Astrocyte of the spinal cord (primary cell): ENCODE measurements at places on chromosomes 11 and 22.
A peak's percentile ranks its signal among the peaks of the same experiment; 100 is the strongest.

DNA sequence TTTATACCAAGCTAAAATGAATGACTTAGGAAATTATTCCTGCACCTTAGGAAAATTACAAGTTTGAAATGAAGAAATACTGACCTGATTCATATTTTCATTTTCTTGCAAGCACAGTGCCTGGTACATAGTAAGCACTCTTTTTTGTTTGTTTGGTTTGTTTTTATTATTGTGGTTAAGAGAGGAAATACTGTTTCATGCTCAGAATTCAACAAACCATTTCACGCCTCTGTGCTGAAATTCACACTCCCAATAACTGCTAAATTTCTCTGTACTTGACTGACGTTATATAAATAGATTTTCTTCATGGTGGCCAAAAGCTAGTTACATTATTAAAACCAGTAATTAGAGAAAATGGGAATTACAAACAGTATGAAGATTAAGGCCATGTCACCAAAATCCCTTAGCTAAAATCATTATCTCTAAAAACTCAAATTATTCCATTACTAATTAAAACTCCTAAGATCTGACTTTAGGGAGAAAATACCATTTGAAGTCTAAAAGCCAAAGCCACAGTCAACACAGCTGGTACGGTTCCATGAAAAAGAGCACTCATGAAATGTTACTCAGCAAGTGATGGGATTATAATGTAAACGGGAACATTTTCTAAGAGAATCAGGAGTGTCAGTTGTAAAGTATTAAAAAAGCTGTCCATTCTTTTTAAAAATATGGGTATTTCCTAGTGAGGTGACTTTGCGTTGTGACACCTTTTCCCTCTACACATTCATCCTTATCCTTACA lies 77.8 kb upstream of the DDI1 start:
- no peak for DNase-seq

- DNase-seq, result no peak
Measured at GRCh38 chr11:71383461-71383860, 64.7 kb downstream of the DHCR7 start.

DNA sequence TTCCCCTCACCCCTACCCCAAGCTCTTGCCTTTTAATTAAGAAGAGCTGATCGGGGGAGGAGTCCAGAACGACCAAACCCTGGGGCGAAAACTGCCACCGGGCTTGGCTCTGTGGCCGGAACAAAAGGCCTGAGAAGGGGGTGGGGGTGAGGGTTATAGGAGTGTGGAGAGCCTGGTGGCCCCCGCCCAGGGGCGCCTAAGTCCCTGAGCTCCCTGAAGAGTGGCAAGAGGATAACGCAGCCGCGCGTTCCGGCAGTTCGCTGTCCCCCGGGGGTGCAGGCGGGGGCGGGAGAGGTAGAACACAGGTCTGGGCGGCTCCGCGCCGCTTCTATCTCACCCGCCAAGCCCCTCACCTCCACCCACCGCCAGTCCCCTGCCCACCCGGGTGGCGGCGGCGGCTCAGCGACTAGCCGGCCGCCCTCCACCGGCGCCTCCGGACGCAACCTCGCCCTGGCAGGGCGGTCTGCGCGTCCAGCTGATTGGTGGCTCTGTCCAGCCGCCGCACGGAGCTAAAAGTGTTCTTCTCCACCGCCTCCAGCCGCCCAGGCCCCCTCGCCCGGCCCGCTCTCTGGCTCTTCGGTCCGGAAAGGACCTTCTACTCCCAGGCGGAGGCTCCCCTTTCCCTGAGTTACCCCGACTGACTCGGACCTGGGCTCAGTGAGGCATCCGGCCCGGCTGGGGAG lies 18.7 kb upstream of the BDNF start:
- peak; percentile 72 for DNase-seq

DNA sequence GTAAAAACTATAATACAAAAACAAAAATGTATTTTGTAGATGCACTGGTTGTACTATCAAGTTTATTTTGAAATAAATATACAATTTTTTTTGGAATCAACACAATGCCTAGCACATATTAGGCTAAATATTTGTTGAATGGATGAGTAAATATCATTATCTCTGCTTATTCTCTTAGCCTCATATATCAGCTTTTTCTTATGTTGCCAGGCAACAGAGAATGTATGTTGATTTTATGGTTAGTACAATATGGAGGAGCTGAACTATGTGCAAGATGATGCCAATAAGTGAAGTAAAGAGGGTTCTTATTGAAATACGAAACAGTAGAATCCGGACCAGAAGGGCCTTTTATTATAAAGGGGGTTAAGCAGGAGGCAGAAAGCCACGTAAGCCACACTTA lies 94.9 kb downstream of the FAR1 start:
- DNase-seq, result no peak

- no peak for DNase-seq
Measured at GRCh38 chr11:95521133-95521542, 268.4 kb downstream of the FAM76B start.

GRCh38 chr11:112727341-112727841 lies 233.8 kb upstream of the NCAM1 start:
- DNase-seq, result no peak

DNA sequence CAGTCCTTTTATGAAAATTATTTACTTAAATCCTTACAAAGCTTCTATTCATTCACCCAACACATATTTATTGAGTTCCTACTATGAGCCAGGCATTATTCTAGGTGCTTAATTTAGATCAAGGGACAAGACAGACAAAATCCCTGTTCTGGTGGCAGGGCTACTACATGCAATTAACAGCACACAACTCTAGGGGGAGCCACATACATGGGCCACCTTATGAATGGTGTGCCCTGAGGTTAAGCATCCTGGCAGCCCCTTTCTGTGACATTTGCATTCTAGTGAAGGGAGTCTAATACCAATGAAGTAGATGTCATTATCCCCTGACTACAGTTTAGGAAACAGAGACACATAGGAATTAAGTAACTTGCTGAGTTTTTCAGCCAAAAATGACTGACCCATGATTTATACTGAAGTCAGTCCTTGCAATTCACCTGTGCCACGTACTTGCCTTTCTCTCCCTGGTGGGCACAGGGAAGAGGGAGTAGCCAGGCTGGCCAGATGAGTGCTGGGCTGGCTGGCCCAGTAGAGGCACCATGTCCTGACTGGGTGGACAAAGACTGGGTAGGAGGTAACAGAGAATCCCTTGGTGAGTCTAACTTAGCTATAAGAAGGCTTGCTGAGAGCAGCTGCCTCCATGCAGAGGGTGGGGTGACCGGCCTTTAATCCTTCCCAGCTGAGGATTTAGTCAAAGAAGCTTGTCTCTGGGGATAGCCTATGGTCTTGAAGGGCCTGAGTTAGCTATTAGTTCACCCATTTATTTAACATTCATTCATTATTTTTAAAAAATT lies 52.0 kb upstream of the ELF5 start:
- DNase-seq, result no peak

- no peak for DNase-seq
Measured at GRCh38 chr11:1920909-1921573, 1.5 kb downstream of the TNNT3 start.

DNA sequence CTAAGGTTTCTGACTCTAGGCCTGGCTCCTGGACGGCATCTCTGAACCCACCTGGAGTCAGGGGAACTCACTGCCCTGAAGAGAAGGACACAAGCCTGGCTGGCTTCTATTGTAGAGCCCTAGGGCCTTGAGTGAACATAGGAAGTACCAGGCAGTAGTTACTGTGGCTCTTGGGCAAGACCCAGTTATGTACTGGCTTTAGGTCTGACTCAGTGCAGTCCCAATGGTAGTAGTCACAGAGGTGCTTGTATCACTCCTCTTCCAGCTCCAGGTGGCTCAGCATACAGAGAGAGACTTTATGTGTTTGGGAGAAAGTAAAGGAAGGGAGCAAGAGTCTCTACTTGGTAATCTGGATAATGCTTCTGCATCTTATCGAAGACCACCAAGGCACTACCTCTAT lies 13.9 kb upstream of the PAK1 start:
- no peak for DNase-seq

GRCh38 chr11:96062134-96062533 lies 138.2 kb upstream of the MTMR2 start:
- DNase-seq, result peak; percentile 59

DNA sequence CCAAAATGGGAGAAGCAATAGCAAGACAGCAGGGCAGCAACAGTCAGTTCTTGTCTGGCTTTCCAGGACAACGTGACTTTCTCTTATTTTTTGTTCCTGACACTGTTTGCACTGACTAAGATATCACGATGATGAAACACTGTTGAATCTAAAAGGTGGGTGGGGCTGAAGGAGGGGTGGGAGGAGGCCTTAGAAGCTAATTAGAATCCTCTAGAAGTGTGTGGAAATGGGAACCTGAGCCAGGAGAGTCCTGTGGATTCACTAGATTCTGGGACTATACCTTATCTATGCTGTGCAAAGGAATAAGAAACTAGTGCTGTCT lies 300.3 kb downstream of the ST3GAL4 start:
- DNase-seq, result peak; percentile 15

GRCh38 chr11:103779054-103779453 lies 257.4 kb upstream of the DDI1 start:
- peak; percentile 35 for DNase-seq

- DNase-seq, result peak; percentile 35
Measured at GRCh38 chr22:32802237-32802765, 796 bp downstream of the TIMP3 start.

DNA sequence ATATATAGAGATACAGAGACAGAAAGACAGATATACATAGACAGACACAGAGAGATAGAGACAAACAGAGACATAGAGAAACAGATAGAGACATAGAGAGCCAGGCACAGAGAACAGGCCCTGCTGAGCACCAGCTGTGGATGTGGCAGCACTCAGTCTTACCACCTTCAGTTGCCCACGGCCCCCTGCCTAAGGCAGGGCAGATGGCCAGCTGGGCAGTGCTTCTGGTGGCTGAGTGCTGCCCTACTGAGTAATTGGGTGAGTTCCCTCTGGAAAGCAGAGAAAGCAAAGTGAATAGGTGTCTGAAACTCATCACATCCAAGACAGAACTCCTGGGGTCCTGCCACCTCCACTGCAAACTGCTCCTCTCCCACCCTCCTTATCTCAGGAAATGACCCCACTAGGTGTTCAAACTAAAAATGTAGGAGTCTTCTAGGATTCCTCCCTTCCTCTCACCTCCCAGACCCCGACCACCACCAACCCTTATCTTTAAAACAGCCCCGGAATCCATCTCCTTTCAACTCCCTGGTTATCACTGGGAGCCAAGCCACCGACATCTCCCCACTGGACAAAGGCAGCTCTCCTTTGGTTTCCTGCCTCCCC lies 27.2 kb downstream of the SYN3 start:
- no peak for DNase-seq

DNA sequence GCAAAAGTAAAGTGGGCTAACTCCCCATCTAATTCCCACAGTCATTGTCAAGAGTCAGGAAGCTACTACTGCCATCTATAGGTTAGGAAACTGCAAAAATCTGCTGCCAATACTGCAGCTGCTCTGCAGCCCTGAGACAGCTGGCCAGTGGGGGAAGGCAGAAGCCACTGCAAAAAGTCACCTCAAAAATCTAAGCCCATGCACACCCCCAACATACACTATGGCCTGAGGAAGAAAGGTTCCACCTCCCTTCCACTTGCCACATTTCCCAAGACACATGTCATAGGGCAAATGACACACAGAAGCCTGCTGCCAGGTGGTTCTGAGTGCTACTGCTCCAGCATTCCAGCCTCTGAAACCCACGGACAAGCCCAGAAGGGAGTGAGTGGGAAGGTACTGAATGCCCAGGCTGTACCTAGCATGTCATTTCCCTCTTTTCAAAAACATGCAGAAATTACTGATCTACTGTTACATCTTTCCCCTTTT lies 36.9 kb downstream of the DGCR2 start:
- peak; percentile 23 for DNase-seq

DNA sequence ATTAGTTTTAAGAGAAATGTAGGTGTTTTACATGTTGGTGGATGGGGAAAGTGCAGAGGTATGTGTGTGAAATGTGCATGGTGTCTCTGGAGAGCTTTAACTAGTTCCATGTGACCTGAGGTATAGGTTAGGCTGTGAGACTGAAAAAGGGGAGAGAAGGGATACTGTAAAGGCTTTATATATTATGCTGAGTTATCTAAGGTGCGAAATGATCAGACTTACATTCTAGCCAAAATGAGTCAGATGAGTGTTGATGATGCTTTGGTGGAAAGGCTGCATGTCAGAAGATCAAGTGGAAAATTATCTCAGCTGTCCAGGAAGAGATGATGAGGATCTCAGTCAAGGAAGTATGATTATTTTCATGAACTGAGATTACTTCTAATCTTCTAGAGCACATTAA lies 15.8 kb downstream of the ACAT1 start:
- no peak for DNase-seq

DNA sequence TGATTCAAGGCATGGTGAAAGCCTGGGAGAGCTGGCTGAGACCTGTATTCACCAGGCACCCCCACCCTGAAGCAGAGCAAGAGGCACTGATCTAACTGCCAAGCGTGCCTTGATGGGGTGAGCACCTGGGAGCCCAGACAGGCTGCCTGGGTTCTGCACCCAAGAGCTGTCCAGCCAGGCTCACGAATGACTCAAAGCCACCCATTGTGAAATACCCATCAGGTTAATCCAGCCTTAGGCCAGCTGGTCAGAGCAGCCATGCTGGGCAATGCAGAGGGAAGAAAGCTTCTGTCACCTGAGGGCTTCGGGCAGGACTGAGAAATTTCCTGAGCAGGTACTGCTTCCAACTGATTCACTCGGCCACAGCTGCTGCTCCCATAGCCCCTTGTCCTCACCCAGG lies 22.1 kb downstream of the THOC5 start:
- no peak for DNase-seq

DNA sequence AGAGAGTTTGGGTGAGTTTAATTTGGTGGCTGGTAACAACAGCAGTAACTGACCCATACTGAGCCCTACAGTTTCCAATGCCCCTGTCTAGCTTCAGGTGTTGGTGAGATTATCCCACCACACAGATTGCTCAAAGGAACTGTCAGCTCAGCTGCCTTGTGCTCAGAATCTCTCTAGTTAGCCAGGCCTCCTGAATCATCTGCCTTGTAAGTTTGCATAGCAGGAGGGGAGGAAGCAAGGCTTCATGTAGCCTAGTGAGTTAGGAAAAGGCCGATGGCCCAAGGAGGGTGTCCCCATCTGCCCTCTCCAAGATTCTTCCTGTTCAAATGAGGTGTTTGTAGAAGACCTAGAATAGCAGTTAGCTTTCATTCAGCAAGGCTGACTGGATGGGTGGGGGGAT lies 74.3 kb downstream of the MICAL2 start:
- peak; percentile 41 for DNase-seq

DNA sequence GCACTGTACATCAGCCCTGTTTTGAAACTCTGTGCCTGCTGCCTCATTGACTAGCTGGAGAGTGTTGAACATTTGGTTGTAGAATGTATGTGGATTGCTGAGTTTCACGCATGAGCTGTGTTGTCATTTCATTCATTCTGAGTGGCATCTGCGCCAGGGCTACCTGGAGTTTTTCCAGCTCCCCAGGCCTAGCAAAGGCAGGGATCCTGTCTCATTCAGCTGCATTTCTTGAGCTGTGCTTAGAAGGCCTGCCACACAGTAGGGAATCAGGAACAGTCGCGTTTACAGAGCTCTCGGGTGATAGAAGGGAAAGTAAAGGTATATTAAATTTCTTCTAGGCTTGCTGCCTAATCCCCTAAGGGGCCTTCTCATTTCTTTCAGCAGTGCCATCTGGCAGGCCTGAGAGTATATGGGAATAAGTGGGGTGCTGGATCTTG lies 44.3 kb downstream of the PTPRJ start:
- peak; percentile 39 for DNase-seq
